Stimulated activated CD8-positive, alpha-beta memory T cell treated with anti-CD3 and anti-CD28 coated beads, Interleukin-2, amount 100 ng/mL, for 1 hour (primary cell): ENCODE measurements at places on chromosomes 13 and 19.

DNA sequence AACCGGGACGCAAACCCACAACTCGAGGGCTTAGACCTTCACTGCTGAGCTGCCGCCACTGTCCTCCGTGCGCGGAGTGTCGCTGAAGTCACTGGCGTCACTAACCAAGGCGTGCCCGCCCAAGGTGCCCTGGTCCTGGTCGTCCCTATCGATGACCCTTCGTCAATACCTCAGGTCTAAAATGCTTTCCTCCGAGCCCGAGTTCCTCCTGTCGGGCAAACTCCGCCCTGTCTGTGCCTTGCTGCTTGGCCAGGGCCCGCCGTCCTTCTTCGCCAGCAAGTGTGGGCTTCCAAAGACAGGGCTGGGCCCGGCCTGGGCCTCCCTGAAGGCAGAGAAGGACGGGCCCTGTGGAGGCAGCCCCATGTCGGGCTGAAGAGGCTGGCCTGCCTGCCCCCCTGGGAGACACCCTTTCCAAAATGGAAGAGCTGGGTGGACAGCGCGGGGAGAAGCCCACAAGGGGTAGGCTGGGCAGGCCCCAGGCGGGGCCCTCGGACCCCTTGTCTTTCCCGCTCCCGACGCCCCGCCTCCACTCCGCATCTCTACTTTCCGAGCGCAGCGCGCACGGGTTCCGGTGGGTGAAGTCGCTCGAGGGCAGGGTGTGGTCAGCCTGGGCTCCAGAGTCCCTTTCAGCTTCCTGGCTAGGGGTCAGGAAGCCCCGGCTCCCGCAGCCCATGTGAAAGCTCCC, 13.4 kb downstream of the RB1 start:
- no peak for DNase-seq

GRCh38 chr19:30224689-30225606, 147.2 kb upstream of the ZNF536 start:
- DNase-seq: no peak

DNA sequence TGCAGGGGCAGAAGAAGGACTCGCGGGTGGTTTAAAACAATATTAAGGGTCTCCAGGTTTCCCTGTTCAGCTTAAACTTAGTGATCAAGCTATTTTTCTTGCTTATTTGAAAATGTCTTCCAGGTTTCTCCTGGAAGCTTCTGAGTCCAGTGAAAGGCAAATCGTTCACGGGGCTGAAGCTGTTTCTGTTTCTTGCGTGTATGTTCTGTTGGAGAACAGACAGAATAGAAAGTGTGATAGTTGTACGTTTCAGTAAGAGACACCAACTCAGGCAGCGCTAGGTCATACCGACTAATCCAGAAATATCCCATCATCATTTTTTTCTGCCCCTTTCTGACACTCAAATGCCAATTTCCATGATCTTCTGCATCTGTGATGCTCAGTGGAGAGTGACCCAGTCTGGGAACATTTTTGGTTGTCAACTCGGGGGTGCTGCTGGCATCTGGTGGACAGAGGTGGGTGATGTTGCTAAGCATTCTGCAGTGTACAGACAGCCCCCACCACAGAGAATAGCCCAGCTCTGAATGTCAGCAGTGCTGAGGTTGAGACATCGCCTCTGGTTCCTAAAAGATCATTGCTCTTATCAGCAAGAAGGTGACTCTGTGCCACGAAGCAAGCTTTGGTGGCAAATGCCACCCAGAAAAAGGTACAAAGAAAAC, 4.3 kb downstream of the KLF2 start:
- no peak for DNase-seq

DNA sequence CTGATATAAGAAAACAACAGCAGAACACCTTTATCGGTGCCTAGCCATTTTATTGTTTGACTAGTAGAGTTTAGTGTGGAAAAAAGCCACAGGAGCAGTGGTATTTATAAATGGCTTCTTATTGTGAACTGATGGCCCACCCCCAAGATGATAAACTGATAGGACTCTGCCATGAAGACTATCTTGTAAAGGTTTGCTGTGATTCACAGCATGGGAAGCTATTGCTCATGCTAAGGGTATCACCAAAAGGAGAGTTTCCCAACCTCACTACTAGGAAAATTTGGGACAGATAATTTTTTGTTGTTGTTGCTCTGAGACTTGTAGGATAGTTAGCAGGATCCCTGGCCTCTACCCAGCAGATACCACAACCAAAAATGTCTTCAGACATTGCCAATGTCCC, 12.0 kb upstream of the SLC7A1 start:
- no peak for DNase-seq

GRCh38 chr19:47331931-47332547, at the start of gene C5AR2:
Gene C5AR2 (plus strand): TSS chr19:47332175. CDS start chr19:47340800, 8,625 bp downstream.
- no peak for DNase-seq

GRCh38 chr13:46101484-46102254, 3.2 kb downstream of the CPB2 start:
- no peak for DNase-seq

GRCh38 chr19:31532034-31532433, 182.8 kb upstream of the TSHZ3 start:
- DNase-seq: no peak

GRCh38 chr13:49731766-49732165, 40.5 kb upstream of the EBPL start:
- DNase-seq: no peak

- DNase-seq: no peak
Measured at GRCh38 chr13:113837560-113838355, 26.1 kb downstream of the GAS6 start.

- no peak for DNase-seq
Measured at GRCh38 chr19:2494084-2494446, 18.1 kb downstream of the GADD45B start.

DNA sequence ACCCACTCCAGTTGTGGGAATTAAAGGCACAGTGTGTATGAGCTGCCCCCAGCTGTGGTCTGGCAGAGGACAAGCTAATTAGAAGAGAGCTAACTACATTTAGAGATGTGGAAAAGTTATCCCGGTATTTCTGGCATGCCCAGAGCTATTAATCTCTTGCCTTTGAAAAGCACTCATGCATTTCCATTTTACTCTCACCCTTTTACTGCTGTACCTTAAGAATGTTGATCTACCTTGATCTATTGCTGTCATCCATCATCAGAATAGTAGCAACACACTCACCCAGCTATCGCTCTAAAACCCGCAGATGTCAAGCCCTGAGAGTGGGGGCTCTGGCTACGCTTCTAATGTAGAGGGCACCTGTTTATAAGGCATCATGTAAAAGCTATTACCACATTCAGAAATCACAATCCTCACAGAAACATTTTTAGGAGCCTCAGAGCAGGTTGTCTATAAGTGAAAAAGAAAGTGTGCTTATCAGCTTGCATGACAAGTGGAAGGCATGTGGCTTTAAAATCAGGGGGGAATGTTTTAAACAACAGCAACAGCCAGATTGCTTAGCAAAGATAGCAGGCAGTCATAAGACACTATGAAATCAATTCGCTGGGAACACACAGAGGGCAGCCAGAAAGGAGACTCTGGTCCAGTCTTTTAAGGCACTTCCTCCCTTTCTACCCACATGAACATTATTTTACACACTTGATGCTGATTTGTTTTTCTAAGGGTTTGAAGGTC, 224.2 kb upstream of the IRS2 start:
- DNase-seq: no peak

GRCh38 chr13:92173254-92173653, 774.8 kb downstream of the GPC5 start:
- no peak for DNase-seq

DNA sequence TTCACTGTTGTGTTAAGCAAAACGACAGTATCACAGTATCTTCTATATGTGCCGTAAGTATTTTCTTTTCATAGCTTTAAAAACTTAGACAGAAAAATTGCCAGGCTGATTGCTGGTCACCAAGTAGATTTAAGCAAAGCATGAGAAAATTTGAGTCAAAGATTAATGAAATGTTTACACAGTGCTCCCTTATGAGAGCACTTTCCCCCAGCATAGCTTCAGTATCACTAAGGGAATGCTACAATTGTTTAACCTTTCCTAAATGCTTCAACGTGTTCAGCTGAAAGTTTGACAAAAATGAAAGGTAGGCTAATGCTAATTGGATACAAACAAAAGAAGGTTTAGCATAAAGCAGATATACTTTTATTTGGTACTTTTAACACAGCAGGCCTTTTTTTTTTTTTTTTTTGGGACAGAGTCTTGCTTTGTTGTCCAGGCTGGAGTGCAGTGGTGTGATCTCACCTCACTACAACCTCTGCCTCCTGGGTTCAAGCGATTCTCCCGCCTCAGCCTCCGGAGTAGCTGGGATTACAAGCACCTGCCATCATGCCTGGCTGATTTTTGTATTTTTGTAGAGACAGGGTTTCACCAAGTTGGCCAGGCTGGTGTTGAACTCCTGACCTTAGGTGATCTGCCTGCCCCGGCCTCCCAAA, 23.4 kb downstream of the PCCA start:
- no peak for DNase-seq

DNA sequence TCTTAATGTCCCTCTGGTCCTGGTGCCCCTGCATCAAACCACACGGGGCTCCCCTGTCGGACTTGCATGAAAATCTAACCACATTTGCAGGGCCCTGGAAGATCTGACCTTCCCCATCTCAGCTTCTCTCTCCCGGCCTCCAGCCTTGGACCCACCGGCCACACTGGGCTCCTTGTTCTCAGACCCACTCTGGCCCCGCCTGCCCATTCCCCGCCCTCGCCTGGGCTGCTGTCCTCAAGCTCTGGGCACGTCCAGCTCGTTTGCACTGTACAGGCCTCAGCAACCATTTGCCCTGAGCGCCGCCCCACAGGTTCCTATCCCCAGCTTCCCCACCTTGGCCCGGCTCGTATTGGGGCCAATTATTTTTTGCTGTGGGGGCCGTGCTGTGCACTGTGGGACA, 10.5 kb downstream of the MYO9B start:
- DNase-seq: no peak

DNA sequence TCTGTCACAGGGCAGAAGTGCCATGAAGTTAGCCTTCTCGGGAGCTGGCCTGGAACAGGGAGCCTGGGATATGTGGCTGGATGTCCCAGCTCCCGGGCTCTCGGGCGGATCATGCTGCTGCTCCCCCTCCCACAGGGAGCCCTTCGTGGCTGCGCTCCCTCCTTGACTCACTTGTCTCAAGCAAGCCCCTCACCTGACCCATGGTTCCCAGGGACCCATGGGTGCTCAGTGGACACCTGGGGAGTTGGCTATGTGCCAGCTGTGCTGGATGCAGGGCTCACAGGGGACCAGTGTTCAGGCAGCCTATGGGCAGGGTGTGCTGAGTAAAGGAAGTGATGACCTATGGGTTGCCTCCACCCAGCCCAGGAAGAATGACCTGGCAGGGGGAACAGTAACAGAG, 213.1 kb upstream of the SGCG start:
- no peak for DNase-seq

GRCh38 chr13:28131646-28132045, 6.7 kb upstream of the PAN3 start:
- no peak for DNase-seq

GRCh38 chr19:49954933-49955332, 6.0 kb downstream of the SIGLEC11 start:
- no peak for DNase-seq

DNA sequence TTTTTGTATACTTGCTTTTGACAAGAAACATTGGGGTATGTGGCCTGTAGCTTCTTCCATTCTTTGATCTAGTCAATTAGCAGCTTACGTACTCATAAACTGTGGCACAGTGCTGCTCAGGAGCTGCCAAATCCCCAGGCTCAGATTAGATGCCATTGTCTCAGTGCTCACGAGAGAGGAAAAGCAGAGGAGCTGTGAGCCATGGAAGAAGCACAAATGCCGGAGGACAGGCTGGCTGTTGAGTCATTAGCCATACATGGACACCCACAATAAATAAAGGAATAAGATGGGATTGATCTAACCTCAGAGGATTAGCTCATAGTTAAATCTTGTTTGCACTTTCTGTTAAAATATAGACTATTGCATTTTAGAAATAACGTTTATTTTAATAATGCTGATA, 121.7 kb downstream of the POSTN start:
- no peak for DNase-seq

DNA sequence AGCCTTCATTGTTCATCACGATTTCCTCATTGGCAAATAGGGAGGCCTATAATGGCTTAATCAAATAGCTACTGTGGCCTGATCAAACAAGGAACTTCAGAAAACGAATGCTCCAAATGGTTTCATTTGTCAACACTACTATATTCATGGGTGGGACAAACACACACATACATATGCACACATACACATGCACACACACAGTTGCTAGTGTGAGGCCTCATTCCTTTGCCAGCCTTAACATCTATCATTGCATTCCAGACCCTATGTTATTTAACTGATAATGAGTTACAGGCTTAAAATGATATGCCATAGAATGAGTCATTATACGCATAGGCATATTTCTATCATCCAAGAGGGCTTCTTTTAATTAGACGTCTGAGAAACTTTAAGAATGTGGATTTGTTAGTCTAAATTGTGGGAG, 140.2 kb downstream of the KLF5 start:
- DNase-seq: no peak

DNA sequence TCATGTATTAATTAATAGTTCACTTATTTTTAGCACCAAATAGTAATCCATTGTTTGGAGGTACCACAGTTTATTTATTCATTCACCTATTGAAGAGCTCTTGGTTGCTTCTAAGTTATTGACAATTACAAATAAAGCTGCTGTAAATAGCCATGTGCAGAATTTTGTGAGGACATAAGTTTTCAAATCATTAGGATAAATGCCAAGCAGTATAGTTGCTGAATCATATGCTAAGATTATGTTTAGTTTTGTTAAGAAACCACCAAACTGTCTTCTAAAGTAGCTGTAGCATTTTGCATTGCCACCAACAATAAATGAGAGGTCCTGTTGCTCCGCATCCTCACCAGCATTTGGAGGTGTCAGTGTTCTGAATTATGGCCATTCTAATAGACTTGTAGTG, 2126.8 kb downstream of the PCDH9 start:
- no peak for DNase-seq

DNA sequence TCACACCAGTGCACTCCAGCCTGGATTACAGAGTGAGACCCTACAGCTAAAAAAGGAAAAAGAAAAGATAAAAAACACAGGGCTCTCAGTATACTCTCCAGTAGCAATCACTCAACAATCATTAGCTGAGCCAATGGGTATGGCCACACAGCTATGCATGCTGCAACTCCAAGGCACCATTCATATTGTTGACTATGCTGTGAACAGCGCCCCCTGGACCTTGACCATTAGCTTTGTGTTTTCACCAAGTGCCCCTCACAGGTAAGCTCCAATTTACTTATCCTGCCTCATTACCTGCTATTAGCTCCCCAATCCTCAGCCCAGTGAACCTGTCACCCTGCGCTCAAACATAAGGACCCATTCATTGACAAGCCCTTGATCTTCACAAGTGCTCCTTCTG, 35.8 kb downstream of the ZIC5 start:
- DNase-seq: no peak

DNA sequence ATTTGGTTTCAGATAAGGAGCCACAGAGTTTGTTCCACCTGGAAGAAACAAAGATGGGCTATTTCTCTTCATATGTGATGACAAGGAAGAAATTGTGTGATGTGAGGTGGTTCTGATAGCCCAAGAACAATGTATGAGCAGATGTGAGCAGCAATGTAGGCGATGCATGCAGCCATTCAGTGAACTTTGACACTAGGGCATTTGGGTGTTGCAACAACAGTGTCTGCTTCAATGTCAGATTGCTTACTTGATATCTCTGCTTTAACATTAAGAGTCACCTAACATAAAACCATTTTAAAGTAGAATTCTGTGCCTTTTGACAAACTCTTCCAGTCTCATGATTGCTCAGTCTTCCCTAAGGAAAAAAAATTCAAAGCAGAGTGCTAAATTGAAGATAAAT, 865.4 kb downstream of the SLITRK6 start:
- no peak for DNase-seq

GRCh38 chr19:11944656-11945055, 19.7 kb downstream of the ZNF700 start:
- DNase-seq: no peak
